ENCODE measurements at places on chromosomes 4 and X. TPM values are rescaled to one million over a fixed set of nuclear protein-coding genes. Genes with fewer than 3 reads are reported as not detected.

The CSAG1 gene
- total RNA-seq, result not detected

The SSX1 gene
- 0.54 TPM for total RNA-seq

The PCYT1B gene
- total RNA-seq, result 0.13 TPM

The ZNF674 gene
- total RNA-seq, result 2.9 TPM

The MAGEC1 gene
- not detected for total RNA-seq

The CAPN6 gene
- 0.13 TPM for total RNA-seq

The SPIN4 gene
- 4.5 TPM for total RNA-seq

GRCh38 chr4:136106753-136107152 is 1425.5 kb downstream of the PCDH18 start:
- DNase-seq, result no peak

- no peak for DNase-seq
Observed at GRCh38 chr4:36919721-36920120, 324.8 kb upstream of the NWD2 start.

GRCh38 chr4:38323141-38323641 is 340.8 kb upstream of the KLF3 start:
- no peak for DNase-seq

DNA sequence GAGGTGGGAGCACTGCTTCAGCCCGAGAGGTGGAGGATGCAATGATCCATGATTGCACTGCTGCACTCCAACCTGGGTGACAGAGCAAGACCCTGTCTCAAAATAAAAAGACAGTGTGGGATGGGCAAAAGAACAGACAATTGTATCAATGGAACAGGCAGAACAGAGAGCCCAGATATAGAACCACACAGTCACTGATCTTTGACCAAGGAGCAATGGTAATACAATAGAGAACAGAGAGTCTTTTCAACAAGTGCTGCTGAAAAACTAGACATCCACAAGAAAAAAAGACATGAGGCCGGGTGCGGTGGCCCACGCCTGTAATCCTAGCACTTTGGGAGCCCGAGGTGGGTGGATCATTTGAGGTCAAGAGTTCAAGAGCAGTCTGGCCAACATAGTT is 5.9 kb downstream of the FAM53A start:
- no peak for DNase-seq

- no peak for DNase-seq
Observed at GRCh38 chr4:36884151-36884550, 360.4 kb upstream of the NWD2 start.

GRCh38 chr4:13529128-13529919 is 15.0 kb downstream of the NKX3-2 start:
- no peak for DNase-seq

DNA sequence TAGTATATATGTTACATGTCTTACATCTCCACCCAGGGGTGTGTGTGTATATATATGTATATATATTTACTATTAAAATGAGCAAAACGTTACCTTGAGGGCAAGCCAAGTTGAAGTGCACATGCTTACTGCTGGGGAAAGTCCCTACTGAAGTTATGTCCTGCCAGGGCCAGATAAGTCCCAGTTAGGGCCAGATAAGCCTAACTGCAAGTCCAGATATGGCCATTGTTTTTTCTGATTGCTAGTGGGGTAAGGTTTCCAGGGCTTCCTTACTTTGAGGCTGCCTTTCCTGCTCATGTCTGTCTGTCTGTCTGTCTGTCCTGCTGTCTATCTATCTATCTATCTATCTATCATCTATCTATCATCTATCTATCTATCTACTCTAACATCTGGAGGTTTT is 19.3 kb upstream of the ZNF81 start:
- DNase-seq, result no peak

DNA sequence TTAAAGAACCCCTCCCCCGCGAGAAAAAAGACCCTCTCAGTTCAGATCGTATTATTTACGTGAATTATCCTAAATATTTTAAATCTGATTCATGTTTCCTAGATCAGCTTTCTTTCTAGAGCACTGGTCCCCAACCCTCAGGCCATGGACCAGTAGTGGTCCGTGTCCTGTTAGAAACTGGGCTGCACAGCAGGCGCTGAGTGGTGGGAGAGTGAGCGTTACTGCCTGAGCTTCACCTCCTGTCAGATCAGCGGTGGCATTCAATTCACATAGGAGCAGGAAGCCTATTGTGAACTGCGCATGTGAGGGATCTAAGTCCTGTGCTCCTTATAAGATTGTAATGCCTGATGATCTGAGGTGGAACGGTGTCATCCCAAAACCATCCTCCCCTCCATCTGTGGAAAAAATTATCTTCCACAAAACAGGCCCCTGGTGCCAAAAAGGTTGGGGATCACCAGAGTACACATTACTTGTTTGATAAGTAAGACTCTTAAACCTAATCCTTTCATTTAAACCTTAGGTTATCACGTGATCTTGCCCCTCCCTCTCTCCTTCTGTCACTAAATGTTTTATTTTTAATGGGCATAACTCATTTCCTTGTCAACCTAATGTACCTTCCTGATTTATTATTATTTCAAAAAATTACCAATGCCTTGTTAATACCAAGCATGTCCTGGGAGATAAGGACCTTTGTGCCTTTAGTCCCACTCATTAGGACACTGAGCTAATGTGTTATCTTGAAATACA is 442.9 kb downstream of the TLL1 start:
- DNase-seq, result no peak

GRCh38 chr4:187679450-187679849 is 316.1 kb upstream of the ZFP42 start:
- DNase-seq, result no peak

DNA sequence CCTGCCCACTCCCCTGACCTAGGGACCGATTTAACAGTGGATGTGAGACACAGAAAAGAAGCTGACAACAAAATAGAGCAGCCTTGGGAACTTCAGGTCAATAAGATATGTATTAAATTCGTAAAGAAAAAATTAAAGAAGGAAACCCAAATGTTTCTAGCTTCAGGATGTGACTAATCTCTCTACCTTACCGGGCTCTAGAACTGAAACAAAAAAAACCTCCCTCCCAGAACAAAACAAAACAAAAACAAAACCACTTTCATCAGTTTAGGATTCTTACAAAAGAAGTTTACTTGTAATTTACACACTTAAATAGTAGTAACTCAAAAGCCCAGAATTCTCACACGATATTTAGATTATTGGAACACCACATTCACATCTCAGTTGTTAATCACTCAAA is 185.8 kb upstream of the RPS6KA3 start:
- no peak for DNase-seq

All from thyroid gland (tissue), 4 donors.